ENCODE measurements at places on chromosomes 2 and 18. TPM values are rescaled to one million over a fixed set of nuclear protein-coding genes. Genes with fewer than 3 reads are reported as not detected.

GRCh38 chr2:218331745-218332144, 24.9 kb upstream of the CATIP start:
- no peak for DNase-seq
- H3K27ac ChIP-seq = no peak overlapping the region
- H3K4me3 ChIP-seq = no peak overlapping the region
- H3K36me3 ChIP-seq = no peaks in the 10 kb centered on the region
- no peaks in the 10 kb centered on the region for H3K27me3 ChIP-seq

STARD6 gene
- total RNA-seq = not detected

DNA sequence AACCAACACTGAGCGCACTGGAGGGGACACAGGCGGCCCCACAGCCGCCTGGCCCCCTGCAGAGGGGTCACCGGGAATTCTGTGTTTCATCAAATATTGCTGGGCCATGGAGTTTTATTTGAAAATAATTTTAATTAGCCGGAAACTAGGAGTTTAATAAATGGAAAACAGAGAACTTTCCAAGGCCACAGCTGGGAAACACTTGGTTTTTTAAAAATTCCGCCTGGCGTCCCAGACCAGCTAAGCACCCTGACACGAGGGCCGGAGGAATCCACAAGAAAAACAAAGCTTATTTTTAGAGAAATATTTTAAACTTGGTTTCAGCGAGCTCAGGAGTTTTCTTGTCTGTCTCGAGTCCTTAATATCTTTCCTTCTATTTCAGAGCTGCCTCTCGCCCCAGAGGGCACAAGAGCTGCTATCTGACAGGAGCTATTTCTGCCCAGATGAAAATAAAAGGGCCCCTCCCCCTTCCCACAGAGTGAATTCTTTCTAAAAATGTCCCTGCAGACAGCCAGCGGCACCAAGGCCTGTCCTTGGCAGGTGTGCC, 8.2 kb downstream of the ZFP36L2 start:
- no peak overlapping the region for H3K4me3 ChIP-seq
- H3K36me3 ChIP-seq = no peaks in the 10 kb centered on the region
- peak; percentile 64 for DNase-seq
- H3K27me3 ChIP-seq = no peaks in the 10 kb centered on the region

DNA sequence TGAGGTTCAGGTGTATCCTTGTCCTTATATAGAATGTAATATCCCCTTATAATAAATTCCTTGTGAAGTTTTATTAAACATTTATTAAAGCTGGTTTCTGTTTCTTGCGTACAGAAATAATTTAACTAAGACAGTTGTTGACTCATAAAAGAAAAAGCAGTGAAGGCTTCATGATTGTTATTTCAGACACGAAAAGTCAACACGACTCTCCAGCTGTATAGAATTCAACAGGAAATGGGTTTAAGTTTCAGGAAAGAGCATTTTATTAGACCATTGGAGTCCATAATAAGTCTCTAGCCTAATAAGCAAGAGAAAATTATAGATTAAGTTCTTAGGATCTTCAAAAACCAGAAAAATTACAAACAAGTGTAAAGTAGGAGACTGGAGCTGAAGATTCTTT, 62.2 kb downstream of the KCNE4 start:
- no peak for DNase-seq
- no peaks in the 10 kb centered on the region for H3K36me3 ChIP-seq
- no peak overlapping the region for H3K4me3 ChIP-seq
- H3K27ac ChIP-seq = no peak overlapping the region

GRCh38 chr18:23972453-23972852, 42.1 kb upstream of the TTC39C start:
- DNase-seq = no peak
- no peaks in the 10 kb centered on the region for H3K27me3 ChIP-seq
- H3K4me3 ChIP-seq = no peak overlapping the region
- no peak overlapping the region for H3K27ac ChIP-seq

- no peak overlapping the region for H3K4me3 ChIP-seq
- H3K27ac ChIP-seq = no peak overlapping the region
- no peaks in the 10 kb centered on the region for H3K36me3 ChIP-seq
- DNase-seq = no peak
- H3K4me1 ChIP-seq = no peaks in the 10 kb centered on the region
Measured at GRCh38 chr18:64807560-64807959, 658.7 kb upstream of the LINC00305 start.

GALNT5 gene
- total RNA-seq = 3.2 TPM

DNA sequence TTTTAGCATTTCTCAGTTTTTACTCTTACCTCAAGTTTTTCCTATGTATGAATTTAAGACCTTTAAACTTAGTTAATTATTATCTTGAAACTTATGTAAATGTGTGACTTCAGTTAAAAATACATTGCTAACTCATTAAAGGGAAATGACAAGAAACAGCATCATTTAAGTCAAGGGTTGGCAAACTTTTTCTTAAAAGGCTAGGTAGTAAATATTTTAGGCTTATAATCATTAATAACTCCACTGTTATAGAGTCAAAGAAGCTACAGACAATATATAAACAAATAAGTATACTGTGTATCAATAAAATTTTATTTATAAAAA, 259.7 kb upstream of the RBMS1 start:
- no peak for DNase-seq
- H3K4me1 ChIP-seq = no peaks in the 10 kb centered on the region
- no peaks in the 10 kb centered on the region for H3K36me3 ChIP-seq
- H3K27me3 ChIP-seq = no peaks in the 10 kb centered on the region
- no peak overlapping the region for H3K27ac ChIP-seq

GRCh38 chr2:235709969-235710879, 216.4 kb downstream of the AGAP1 start:
- DNase-seq = no peak
- H3K4me3 ChIP-seq = no peak overlapping the region
- no peak overlapping the region for H3K27ac ChIP-seq
- no peaks in the 10 kb centered on the region for H3K36me3 ChIP-seq

GRCh38 chr2:174335254-174335987, 667 bp downstream of the SP9 start:
- no peaks in the 10 kb centered on the region for H3K4me1 ChIP-seq
- H3K27me3 ChIP-seq = no peaks in the 10 kb centered on the region
- no peak for DNase-seq
- H3K36me3 ChIP-seq = no peaks in the 10 kb centered on the region
- H3K4me3 ChIP-seq = no peak overlapping the region
- no peak overlapping the region for H3K27ac ChIP-seq

EFHD1 gene
- total RNA-seq = 85.8 TPM

DNA sequence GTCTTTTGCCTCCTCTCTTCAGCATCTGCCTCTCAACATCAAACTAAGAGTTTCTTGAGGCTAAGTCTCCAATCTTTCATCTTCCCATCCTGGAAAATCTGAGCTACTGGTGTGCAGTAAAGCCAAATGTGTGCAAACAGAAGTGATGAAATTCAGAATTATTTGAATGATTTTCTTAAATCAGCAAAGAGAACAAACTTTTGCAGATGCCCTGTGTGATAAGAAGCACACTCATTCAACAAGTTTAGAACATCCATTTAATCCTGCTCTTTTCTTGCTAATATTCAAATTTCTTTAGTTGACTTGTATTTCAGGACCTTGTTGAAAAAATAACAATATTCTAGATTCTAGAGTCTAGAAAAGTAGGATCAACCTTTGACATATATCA, 1374.9 kb upstream of the CELF4 start:
- no peak overlapping the region for H3K4me3 ChIP-seq
- no peaks in the 10 kb centered on the region for H3K27me3 ChIP-seq
- no peaks in the 10 kb centered on the region for H3K4me1 ChIP-seq
- H3K27ac ChIP-seq = no peak overlapping the region
- no peak for DNase-seq

- no peaks in the 10 kb centered on the region for H3K27me3 ChIP-seq
- peaks cover 3% of the 10 kb centered on the region for H3K4me1 ChIP-seq
- no peak overlapping the region for H3K4me3 ChIP-seq
- no peaks in the 10 kb centered on the region for H3K36me3 ChIP-seq
- no peak overlapping the region for H3K27ac ChIP-seq
- DNase-seq = no peak
Measured at GRCh38 chr2:108215794-108216211, 24.0 kb upstream of the SULT1C3 start.

- no peaks in the 10 kb centered on the region for H3K27me3 ChIP-seq
- H3K4me3 ChIP-seq = no peak overlapping the region
- H3K4me1 ChIP-seq = no peaks in the 10 kb centered on the region
- DNase-seq = no peak
- H3K27ac ChIP-seq = no peak overlapping the region
Measured at GRCh38 chr2:40474306-40474705, 22.4 kb upstream of the SLC8A1 start.

GRCh38 chr2:16035747-16036745, 95.7 kb downstream of the MYCN start:
- no peaks in the 10 kb centered on the region for H3K27me3 ChIP-seq
- no peaks in the 10 kb centered on the region for H3K36me3 ChIP-seq
- no peak overlapping the region for H3K4me3 ChIP-seq
- no peaks in the 10 kb centered on the region for H3K4me1 ChIP-seq
- H3K27ac ChIP-seq = no peak overlapping the region
- DNase-seq = no peak

GRCh38 chr2:36783246-36783645, 86.7 kb downstream of the VIT start:
- no peak for DNase-seq
- no peaks in the 10 kb centered on the region for H3K27me3 ChIP-seq
- H3K36me3 ChIP-seq = no peaks in the 10 kb centered on the region
- no peak overlapping the region for H3K4me3 ChIP-seq
- H3K4me1 ChIP-seq = no peaks in the 10 kb centered on the region

DNA sequence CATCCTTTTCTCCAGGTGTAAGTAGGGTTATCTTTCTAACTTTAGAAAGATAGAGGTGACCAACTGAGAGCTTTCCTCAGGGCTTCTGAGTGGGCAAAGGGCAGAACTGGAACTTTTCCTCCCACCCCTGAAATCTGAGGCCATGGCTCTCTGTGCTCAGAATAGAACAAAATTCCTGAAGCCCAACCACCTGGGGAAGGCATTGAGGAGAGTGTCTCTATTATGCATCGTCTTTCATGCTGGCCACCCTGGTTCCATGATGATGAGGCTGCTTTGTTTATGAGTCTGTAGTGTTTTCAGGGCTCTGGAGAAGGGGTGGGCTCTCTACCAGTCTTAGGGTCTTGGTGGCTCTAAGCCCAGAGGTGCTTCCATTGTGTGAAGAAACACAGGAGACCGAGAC, 30.7 kb upstream of the IL1R1 start:
- no peaks in the 10 kb centered on the region for H3K4me1 ChIP-seq
- no peak for DNase-seq
- H3K27me3 ChIP-seq = no peaks in the 10 kb centered on the region
- H3K27ac ChIP-seq = no peak overlapping the region
- peaks cover 2% of the 10 kb centered on the region for H3K36me3 ChIP-seq

BCL11A gene
- 0.97 TPM for total RNA-seq

DNA sequence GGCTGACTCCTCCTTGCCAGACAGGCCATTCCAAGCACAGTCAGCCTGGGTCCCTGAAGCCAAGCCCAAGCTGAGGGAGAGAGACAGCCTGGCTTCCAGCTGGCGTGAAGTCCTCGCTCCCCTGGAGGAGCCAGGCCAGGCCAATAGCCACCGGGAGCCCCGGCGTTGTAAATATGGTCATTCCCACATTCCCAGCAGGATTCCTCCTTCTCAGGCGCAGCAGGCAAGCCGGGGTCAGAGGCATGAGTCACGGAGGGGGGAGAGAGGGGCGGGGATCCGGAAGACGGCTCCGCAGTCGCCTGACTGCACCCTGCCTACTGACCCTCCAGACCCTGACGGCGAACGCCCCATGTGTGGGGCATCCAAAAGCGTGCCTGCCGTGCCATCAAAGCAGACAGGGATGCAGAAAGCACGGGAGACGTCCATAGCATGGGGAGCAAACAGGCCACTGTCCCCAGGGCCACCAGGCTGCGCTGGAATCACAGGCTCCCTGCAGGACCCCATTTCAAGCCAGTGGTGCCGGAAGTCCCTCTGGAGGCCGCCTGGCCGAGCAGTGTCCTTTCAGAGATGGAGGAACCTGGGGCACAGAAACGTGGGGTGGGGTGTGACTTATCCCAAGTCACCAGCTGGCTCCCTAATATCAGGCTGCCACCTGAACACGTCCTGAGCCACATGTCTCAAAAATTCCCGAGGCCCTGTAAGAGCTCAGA, 48.2 kb downstream of the TWIST2 start:
- H3K4me1 ChIP-seq = no peaks in the 10 kb centered on the region
- H3K27ac ChIP-seq = no peak overlapping the region
- DNase-seq = peak; percentile 85
- H3K4me3 ChIP-seq = no peak overlapping the region
- H3K27me3 ChIP-seq = no peaks in the 10 kb centered on the region

GRCh38 chr2:20994130-20994529, 49.7 kb downstream of the APOB start:
- peak overlapping the region; percentile 16 for H3K27ac ChIP-seq
- H3K4me1 ChIP-seq = no peaks in the 10 kb centered on the region
- no peak for DNase-seq
- no peak overlapping the region for H3K4me3 ChIP-seq

COBLL1 gene
- 63.5 TPM for total RNA-seq

DNA sequence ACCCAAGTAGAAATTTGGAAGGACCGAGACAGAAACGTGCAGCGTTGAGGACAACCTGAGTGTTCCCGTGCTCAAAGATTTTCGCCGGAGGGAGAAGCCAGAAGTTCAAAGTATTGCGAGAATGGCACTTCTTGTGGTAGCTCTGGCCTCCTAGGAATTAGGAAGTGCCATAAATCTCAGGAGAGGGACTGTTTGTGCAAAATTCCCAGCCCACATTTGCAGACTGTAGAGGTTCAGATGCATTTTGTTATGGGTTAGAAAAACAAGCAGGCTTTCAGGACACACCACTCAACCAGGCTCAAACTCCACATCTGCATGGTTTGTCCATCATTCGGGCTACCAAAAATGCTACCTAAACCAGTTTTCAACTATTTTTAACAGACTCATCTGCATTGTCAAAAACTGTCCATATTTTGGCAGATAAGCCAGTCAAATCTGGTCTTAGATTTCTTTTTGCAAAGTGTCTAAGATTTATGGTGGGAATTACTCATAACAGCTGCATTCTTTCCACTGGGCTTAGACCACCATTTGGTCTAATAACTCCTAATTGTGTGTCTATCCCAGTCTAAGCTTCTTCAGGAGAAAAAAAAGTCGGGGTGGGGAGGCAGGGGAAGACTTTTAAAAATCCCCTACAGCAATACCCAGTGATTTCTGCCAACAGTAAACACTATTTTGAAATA, 422.9 kb downstream of the ARHGAP15 start:
- H3K4me1 ChIP-seq = peaks cover 2% of the 10 kb centered on the region
- no peaks in the 10 kb centered on the region for H3K27me3 ChIP-seq
- DNase-seq = no peak
- H3K4me3 ChIP-seq = no peak overlapping the region
- H3K36me3 ChIP-seq = no peaks in the 10 kb centered on the region

OSR1 gene
- total RNA-seq = 48.6 TPM

GREB1 gene
- total RNA-seq = 8.6 TPM

DNA sequence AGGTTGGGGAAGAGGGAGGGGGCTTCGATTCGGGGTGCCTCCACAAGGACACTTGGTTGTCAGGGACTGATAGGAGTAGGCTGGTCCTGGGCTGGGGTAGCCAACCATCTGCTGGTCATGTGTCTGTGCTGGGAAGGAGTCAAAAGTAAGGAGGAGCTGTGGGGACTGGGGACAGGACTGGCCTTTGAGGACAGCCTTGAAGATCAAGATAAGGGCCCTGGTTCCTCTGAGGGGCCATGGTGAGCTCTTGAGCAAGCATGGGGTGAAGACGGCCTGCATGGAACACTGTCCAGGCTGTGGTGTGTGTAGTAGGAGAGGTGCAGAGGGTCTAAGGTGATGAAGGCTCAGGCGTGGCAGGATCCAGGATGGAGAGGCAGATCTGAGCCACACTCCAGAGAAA, 1.7 kb downstream of the CYP27A1 start:
- H3K4me3 ChIP-seq = no peak overlapping the region
- H3K4me1 ChIP-seq = peaks cover 2% of the 10 kb centered on the region
- H3K27me3 ChIP-seq = no peaks in the 10 kb centered on the region
- no peak overlapping the region for H3K27ac ChIP-seq
